ENCODE measurements at places on chromosomes 1 and 21. TPM values are rescaled to one million over a fixed set of nuclear protein-coding genes. Genes with fewer than 3 reads are reported as not detected.

Gene OR2L13
- not detected for total RNA-seq

DNA sequence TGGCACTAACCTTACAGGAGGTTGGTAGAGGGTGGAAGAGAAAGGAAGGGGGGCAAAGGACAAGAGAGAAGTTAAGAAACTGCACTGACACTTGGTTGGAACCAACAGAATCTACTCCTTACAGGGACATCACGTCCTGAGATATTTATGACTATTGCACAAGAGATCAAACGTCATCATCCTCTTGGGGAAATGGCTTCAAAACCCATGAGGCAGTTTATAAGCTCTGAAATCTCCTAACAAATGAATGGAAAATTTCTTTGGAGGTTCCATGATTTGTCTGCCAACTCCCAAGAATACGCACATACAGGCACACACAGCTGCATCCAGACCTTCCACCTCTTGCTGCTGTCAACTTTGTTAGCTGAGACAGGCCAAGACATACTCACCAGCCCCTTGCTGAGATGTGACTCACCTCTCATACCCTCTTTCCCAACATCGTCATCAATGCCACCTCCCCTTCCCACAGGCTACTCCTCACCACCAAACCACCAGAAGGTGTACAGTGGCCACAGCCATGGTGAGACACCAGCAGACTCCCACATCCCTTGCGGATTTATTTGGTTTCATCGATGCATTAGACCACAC is 135.5 kb downstream of the SETD4 start:
- no peaks in the 10 kb centered on the region for H3K36me3 ChIP-seq
- peaks cover 13% of the 10 kb centered on the region for H3K4me1 ChIP-seq
- H3K4me3 ChIP-seq, result no peak overlapping the region

Gene SYNC
- 103 TPM for total RNA-seq

Gene PHLDA3
- 41.6 TPM for total RNA-seq

- H3K4me1 ChIP-seq, result no peaks in the 10 kb centered on the region
- H3K36me3 ChIP-seq, result no peaks in the 10 kb centered on the region
- no peak overlapping the region for H3K4me3 ChIP-seq
- peaks cover 33% of the 10 kb centered on the region for H3K27me3 ChIP-seq
These were observed 16.8 kb upstream of the FOXE3 start for GRCh38 chr1:47399138-47399845.

DNA sequence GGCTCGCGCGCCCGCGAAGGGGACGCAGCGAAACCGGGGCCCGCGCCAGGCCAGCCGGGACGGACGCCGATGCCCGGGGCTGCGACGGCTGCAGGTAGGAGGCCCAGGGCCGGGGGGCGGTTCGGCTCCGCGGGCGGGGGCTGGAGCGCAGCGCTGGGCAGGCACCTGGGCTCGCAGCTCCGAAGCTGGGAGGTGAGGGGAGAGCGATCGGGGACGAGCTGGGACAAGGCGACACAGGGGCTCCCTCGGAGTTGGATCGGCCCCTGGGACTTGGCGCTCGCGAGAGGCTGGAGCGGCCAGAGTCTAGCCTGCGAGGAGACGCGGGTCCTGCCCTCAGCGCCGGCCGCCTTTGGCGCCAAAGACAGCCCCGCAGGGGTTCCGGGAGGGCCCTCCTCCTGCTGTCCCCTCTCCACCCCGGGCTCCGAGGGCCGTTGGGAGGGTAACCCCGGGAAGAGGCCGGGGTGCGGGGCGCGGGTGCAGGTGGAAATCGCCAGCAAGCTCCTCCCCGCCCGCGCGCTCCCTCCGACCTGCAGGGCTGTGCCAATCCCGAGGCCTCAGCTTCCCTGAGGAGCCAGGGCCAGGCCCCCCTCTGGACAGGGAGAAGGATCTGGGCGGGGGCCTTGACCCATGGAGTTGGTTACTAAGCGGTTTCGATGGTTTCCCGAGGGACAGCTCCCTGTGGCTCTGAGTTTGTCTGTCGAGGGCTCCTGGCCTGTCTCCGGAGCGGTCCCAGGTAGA is 401 bp downstream of the TP73 start:
- peaks cover 64% of the 10 kb centered on the region for H3K27me3 ChIP-seq
- no peak overlapping the region for H3K27ac ChIP-seq
- H3K4me3 ChIP-seq, result no peak overlapping the region
- no peak for DNase-seq

DNA sequence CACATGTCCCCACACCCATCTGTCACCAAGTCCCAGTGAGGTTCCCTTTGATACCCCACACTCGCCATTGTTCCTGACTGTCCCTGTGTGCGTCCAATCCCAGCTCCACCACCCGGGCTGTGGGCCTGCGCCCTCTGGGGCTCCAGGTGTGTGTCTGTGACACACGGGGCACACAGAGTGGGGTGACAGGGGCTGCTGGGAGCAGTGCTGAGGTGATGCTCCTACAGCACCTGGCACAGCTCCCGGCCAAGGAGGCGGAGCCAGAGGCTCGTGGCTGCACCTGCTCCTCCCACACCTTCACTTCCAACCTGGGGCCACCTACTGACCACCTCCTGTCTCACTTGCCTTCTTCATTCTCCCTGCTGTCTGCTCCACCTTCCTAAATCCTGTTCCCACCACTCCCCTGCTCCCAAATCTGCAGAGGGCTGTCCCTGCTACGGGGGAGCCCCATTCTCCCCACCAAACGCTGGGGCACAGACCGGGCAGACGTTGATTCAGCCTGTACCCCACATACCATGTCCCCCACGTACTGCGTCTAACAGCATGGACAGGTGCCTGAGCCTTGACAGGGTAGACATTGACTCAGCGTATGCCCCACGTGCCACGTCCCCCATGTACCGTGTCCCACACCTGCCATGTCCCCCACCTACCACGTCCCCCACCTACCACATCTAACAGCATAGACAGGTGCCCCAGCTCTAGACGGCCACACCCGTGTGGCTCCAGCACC is 16.4 kb downstream of the WDR4 start:
- no peaks in the 10 kb centered on the region for H3K27me3 ChIP-seq
- H3K4me1 ChIP-seq, result no peaks in the 10 kb centered on the region
- no peak overlapping the region for H3K27ac ChIP-seq
- H3K4me3 ChIP-seq, result no peak overlapping the region

DNA sequence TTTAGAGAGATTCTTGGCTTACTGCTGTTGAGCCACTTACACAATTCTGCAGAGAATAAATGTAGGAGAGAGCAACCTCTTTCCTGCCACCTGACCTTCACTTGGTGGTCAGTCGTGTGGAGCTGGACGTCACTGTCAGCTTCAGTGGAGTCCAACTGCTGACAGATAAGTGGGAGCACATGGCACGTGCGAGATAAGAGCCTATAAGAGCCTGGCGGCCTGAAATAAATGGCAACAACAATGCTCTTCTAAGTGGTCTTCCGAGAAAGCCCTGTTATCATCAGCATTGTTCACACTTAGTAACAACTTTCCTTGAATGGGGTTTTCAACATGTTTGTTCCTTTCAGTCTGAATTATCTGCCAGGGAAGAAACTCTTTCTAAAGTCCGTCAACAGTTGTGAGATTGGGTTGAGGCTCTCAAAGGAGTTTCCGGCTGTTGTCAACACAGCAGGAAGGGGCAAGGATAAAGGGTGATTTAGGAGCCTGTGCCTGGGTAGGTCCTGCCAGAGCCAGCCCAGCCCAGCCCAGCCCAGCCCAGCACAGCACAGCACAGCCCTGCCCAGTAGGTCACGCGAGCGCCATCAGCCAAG is 57.2 kb upstream of the RUNX1 start:
- no peaks in the 10 kb centered on the region for H3K27me3 ChIP-seq
- no peak overlapping the region for H3K4me3 ChIP-seq
- H3K4me1 ChIP-seq, result peaks cover 7% of the 10 kb centered on the region

DNA sequence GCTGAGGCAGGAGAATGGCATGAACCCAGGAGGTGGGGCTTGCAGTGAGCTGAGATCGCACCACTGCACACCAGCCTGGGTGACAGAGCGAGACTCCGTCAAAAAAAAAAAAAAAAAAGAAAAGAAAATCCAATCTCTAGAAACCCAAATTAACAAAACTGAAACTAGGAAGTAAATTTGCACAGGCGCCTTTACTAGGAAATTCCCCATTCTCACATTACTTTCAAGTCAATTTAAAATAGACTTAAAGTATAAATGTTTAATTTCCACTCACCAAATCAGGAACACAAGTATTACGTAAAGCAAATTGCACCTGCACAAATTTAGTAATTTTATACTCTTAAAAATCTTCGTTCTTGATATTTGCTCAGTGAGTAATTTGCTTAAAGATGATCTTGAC is 67.8 kb upstream of the BCAR3 start:
- peaks cover 13% of the 10 kb centered on the region for H3K4me1 ChIP-seq
- no peaks in the 10 kb centered on the region for H3K27me3 ChIP-seq
- no peaks in the 10 kb centered on the region for H3K36me3 ChIP-seq
- H3K27ac ChIP-seq, result no peak overlapping the region
- DNase-seq, result no peak

Gene CD1E
- total RNA-seq, result not detected

DNA sequence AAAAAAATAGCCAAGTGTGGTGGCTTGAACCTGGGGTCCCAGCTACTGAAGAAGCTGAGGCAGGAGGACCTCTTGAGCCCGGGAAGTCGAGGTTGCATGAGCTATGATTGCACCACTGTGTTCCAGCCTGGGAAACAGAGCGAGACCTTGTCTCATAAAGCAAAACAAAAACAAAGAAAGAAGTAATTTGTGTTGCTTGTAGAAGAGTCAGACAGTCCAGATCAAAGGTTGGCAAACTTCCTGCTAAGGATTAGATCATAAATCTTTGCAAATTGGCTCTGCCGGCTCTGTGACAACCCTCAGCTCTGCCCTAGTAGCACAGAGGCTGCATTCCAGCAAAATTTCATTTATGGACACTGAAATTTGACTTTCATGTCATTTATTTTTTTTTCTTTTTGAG is 19.0 kb upstream of the MFN2 start:
- no peak overlapping the region for H3K27ac ChIP-seq
- no peak for DNase-seq
- H3K4me3 ChIP-seq, result no peak overlapping the region
- peaks cover 77% of the 10 kb centered on the region for H3K36me3 ChIP-seq

DNA sequence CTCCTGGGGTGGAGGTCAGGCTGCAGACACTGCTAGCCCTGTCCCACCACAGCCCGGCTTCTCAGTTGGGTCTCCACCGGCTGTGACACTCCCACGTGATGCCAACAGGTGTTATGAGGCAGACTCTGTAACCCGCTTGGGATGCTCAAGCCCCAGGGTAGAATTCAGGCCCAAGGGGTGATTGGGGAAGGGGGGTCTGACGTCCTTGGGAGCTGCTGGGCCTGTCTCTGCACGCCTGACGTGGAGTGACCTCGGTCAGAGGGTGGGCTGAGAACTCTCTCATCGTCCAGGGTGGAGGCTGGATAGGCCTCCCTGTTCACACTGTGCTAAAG is 7.7 kb upstream of the HES5 start:
- no peak overlapping the region for H3K4me3 ChIP-seq
- DNase-seq, result no peak
- H3K4me1 ChIP-seq, result peaks cover 12% of the 10 kb centered on the region
- no peak overlapping the region for H3K27ac ChIP-seq
- H3K36me3 ChIP-seq, result no peaks in the 10 kb centered on the region
- peaks cover 3% of the 10 kb centered on the region for H3K27me3 ChIP-seq

- no peaks in the 10 kb centered on the region for H3K36me3 ChIP-seq
- peak; percentile 93 for DNase-seq
- no peaks in the 10 kb centered on the region for H3K27me3 ChIP-seq
These were observed 110.8 kb upstream of the HOOK1 start for GRCh38 chr1:59703918-59704378.

Data from IMR-90 (cell line).